A549 treated with ZK216348 at 1 μM for 4 hours (cell line): ENCODE measurements at places on chromosomes 4 and X. TPM values are rescaled to one million over a fixed set of nuclear protein-coding genes. Genes with fewer than 3 reads are reported as not detected.

The CYTL1 gene
- total RNA-seq: not detected in 5 replicates

The COX7B2 gene
- not detected in 5 replicates for total RNA-seq

The GC gene
- total RNA-seq: not detected in 5 replicates

The MAGEC3 gene
- not detected in 5 replicates for total RNA-seq

The TRAM1L1 gene
- total RNA-seq: 0.18 to 0.66 TPM (median 0.56 TPM) in 5 replicates

The POF1B gene
- total RNA-seq: 1.9 to 3.1 TPM (median 2.6 TPM) in 5 replicates

The CSN3 gene
- not detected in 5 replicates for total RNA-seq

The SMIM31 gene
- total RNA-seq: 0.08 TPM in 1 of 5 replicates, not detected in the others

The NEK1 gene
- 1.9 to 3.7 TPM (median 2.9 TPM) in 5 replicates for total RNA-seq

The DCAF12L2 gene
- 0.05 to 0.09 TPM (median 0.07 TPM) in 3 of 5 replicates, not detected in the others for total RNA-seq

The GPR82 gene
- total RNA-seq: not detected in 5 replicates

The TMEM35A gene
- total RNA-seq: not detected in 5 replicates

The DUSP9 gene
- 1.2 to 1.7 TPM (median 1.5 TPM) in 5 replicates for total RNA-seq

The MAGEA12 gene
- total RNA-seq: 0.11 to 0.13 TPM (median 0.12 TPM) in 3 of 5 replicates, not detected in the others

The SMIM10 gene
- total RNA-seq: 0.09 to 0.18 TPM (median 0.15 TPM) in 4 of 5 replicates, not detected in the other

The ABCD1 gene
- total RNA-seq: 2.0 to 4.4 TPM (median 3.4 TPM) in 5 replicates

The GAGE13 gene
- total RNA-seq: not detected in 5 replicates

The PIM2 gene
- 8.5 to 10.0 TPM (median 9.0 TPM) in 5 replicates for total RNA-seq

The SLC25A14 gene
- 16.3 to 23.2 TPM (median 18.7 TPM) in 5 replicates for total RNA-seq

The EIF4E gene
- total RNA-seq: 70.1 to 191 TPM (median 85.5 TPM) in 5 replicates

The DCLK2 gene
- 8.2 to 10.3 TPM (median 9.8 TPM) in 5 replicates for total RNA-seq

The NRK gene
- total RNA-seq: not detected in 5 replicates

The CHRDL1 gene
- not detected in 5 replicates for total RNA-seq

The ARL9 gene
- not detected in 5 replicates for total RNA-seq

The XAGE2 gene
- total RNA-seq: not detected in 5 replicates

The WAS gene
- total RNA-seq: 0.13 to 0.52 TPM (median 0.19 TPM) in 4 of 5 replicates, not detected in the other

The AMTN gene
- not detected in 5 replicates for total RNA-seq

The KCND1 gene
- 0.92 to 1.6 TPM (median 1.2 TPM) in 5 replicates for total RNA-seq

The CHST7 gene
- 15.8 to 33.8 TPM (median 29.4 TPM) in 5 replicates for total RNA-seq

The SSX4B gene
- not detected in 5 replicates for total RNA-seq

The ERCC6L gene
- 10.2 to 15.5 TPM (median 12.1 TPM) in 5 replicates for total RNA-seq

The SPATA4 gene
- total RNA-seq: 0.22 to 0.32 TPM (median 0.25 TPM) in 3 of 5 replicates, not detected in the others

The MAEA gene
- total RNA-seq: 48.8 to 68.1 TPM (median 64.7 TPM) in 5 replicates

The CPZ gene
- total RNA-seq: 0.12 to 0.28 TPM (median 0.15 TPM) in 5 replicates

The NPY1R gene
- 0.11 TPM in 1 of 5 replicates, not detected in the others for total RNA-seq

The MAP7D2 gene
- total RNA-seq: 5.2 to 6.3 TPM (median 5.7 TPM) in 5 replicates

The ASMT gene
- 0.27 to 0.33 TPM (median 0.28 TPM) in 3 of 5 replicates, not detected in the others for total RNA-seq

The NHSL2 gene
- 0.25 to 0.42 TPM (median 0.27 TPM) in 5 replicates for total RNA-seq

The IL13RA1 gene
- total RNA-seq: 40.5 to 63.9 TPM (median 57.5 TPM) in 5 replicates

The XK gene
- total RNA-seq: 0.31 to 0.56 TPM (median 0.37 TPM) in 5 replicates

The TCEAL6 gene
- total RNA-seq: not detected in 5 replicates

The PDHA2 gene
- total RNA-seq: not detected in 5 replicates

The GAGE2A gene
- not detected in 5 replicates for total RNA-seq

The FHL1 gene
- total RNA-seq: 20.4 to 26.7 TPM (median 23.4 TPM) in 5 replicates

The PASD1 gene
- total RNA-seq: not detected in 5 replicates

The RASGEF1B gene
- total RNA-seq: not detected in 5 replicates

The SYNPO2 gene
- 0.98 to 1.7 TPM (median 1.1 TPM) in 5 replicates for total RNA-seq

The SMAD1 gene
- 8.1 to 11.4 TPM (median 9.9 TPM) in 5 replicates for total RNA-seq

The ARMCX1 gene
- 0.22 to 0.51 TPM (median 0.41 TPM) in 5 replicates for total RNA-seq

The USP26 gene
- not detected in 5 replicates for total RNA-seq

The ETNPPL gene
- total RNA-seq: not detected in 5 replicates

The GATA1 gene
- not detected in 5 replicates for total RNA-seq

The BEND4 gene
- total RNA-seq: not detected in 5 replicates

The GRIA3 gene
- not detected in 5 replicates for total RNA-seq
